Right atrium auricular region (tissue), 2 donors: ENCODE measurements at places on chromosomes 16 and 17. TPM values are rescaled to one million over a fixed set of nuclear protein-coding genes. Genes with fewer than 3 reads are reported as not detected.

- H3K4me3 ChIP-seq: no peak overlapping the region
- H3K27me3 ChIP-seq: no peaks in the 10 kb centered on the region
- no peaks in the 10 kb centered on the region for H3K36me3 ChIP-seq
- no peak for DNase-seq
- no peak overlapping the region for H3K27ac ChIP-seq
Observed at GRCh38 chr16:47278306-47278970, 134.7 kb upstream of the NETO2 start.

- no peaks in the 10 kb centered on the region for H3K4me1 ChIP-seq
- no peak for DNase-seq
- no peaks in the 10 kb centered on the region for H3K27me3 ChIP-seq
- H3K27ac ChIP-seq: no peak overlapping the region
- H3K4me3 ChIP-seq: no peak overlapping the region
Observed at GRCh38 chr17:31156326-31156725, 61.5 kb downstream of the NF1 start.

The SEZ6 gene
- 0.35 TPM for total RNA-seq

DNA sequence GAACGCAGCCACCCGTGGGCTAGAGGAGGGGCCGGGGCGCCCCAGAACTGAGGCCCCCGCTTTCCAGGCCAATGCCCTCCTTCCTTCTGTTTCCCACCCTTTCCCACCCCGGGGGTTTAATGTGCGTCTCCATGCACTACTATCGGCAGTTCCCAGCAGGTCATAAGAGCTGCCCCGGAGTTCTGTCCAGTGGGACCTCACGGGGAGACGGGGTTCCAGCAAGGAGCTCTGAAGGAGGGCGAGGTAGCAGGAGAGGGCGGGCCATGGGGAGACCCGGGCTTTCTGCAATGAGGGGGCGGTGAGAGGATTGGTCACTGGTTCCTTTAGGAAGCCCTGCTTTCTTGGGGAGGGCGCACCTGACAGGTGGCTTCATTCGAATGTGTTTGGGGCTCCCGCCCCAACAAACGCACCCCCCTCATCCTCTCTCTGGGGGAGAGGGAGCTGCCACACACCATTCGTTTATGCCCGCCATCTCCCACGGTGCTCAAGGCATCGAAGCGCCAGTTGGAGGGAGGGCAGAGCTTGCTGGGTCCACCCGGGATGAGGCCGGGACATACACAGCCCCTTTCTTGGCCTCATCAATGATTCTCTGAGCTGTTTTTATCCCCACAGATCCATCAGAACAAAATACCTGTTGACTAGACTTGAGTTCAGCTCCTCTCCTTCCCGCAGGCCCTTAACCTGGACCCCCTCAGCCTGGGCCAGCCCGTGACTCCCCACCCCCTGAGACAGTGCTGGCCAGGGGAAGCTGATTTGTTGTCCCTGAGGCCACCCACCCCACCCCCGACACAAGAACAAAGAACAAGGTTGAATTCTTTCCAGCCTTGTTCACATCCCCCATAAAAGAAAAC, 44.1 kb downstream of the SLC7A5 start:
- DNase-seq: no peak
- H3K4me3 ChIP-seq: no peak overlapping the region
- no peaks in the 10 kb centered on the region for H3K36me3 ChIP-seq
- H3K27ac ChIP-seq: no peak overlapping the region

GRCh38 chr16:19389246-19389645, 28.4 kb upstream of the TMC5 start:
- no peak for DNase-seq
- H3K36me3 ChIP-seq: no peaks in the 10 kb centered on the region
- no peak overlapping the region for H3K27ac ChIP-seq
- H3K4me1 ChIP-seq: no peaks in the 10 kb centered on the region
- H3K4me3 ChIP-seq: no peak overlapping the region

The ACLY gene
- total RNA-seq: 42.2 TPM

DNA sequence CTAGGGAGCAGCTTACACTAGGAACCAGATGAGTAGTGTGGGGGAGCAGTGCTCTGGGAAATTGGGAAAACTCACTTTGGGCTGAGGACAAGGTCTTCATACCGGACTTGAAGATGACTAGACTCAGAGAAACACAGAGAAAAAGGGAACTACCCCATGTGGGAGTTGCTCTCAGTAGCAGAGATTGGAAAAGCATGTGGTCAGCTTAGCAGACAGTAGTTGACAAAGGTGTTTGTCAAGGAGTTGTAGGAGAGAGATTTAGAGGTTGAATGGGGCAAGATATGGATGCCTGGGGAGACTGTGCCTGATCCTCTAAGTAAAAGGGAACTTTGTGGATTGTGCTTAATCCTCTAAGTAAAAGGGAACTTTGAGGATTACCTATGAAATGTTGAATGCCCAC, 194.5 kb upstream of the COX10 start:
- no peaks in the 10 kb centered on the region for H3K36me3 ChIP-seq
- DNase-seq: no peak

The FOXN1 gene
- total RNA-seq: not detected

DNA sequence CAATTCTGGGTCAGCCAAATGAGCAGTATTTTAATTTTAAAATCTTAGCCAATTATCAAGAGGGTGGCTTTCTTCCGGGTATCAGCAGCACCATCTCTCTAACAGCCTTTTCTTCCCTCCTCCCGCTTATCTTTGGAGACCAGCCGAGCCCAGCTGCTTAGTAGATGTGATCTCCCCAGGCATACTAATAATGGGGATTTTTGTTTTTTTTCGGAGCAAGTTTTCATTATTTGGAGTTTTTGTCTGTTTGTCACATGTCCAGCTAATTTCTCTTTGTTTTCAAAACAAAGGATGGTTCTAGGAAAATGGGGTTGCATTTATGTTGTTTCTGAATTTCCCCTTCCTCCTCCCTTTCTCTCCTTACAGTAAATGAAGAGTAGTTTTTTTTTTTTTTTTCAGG, 170.5 kb upstream of the MPHOSPH6 start:
- no peaks in the 10 kb centered on the region for H3K36me3 ChIP-seq
- no peak overlapping the region for H3K4me3 ChIP-seq

The MGAT5B gene
- total RNA-seq: not detected

The CCDC144A gene
- 0.82 TPM for total RNA-seq
